ENCODE measurements at places on chromosomes 3 and 15.

GRCh38 chr3:47578691-47579632 lies at the start of gene CSPG5:
CSPG5 (minus strand) TSS chr3:47578865; CDS start chr3:47578693, 172 bp downstream.
- DNase-seq = peak; percentile 2

- no peak for DNase-seq
Observed at GRCh38 chr3:73669260-73669659, 44.5 kb upstream of the PDZRN3 start.

DNA sequence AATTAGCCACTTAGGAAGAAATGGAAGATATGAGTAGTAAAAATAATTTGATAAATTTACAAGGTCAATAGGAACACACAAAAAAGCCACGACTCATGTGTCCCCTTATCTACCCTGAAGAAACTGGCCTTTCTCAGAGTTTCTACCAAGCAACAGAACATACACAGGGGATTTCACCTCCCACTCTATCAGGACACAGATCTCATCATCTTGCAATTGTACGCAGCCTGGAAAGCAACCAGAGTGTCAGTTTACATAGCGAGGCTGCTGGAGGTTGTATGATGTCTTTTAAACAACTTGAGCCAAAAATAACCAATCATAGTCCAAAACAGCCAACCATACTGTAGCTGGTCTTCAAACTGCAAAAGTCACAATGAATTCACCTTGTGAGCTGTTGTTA lies 19.7 kb upstream of the LMOD3 start:
- DNase-seq = no peak

GRCh38 chr3:87250009-87250408 lies 22.9 kb downstream of the CHMP2B start:
- no peak for DNase-seq

DNA sequence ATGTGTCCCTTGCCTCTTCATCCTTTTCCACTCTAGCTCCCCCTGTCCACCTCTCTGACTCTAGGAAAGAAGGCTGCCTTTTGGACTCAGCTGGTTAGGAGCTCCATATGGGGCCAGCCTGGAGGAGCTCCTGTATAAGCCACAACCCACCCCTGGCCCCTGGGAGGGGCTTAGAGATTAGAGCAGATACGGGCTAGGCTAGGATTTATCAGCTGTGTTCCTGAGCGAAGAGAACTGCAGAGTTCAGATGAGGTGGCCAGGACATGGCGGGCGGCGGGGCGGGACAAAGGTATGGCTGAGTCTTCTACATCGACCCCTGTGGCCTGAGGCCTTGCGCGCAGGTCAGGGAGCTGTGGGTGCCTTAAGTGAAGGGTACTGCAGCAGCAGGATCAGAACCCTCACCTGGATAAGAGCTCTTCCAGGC lies 7.9 kb downstream of the NBEAL2 start:
- DNase-seq = no peak

DNA sequence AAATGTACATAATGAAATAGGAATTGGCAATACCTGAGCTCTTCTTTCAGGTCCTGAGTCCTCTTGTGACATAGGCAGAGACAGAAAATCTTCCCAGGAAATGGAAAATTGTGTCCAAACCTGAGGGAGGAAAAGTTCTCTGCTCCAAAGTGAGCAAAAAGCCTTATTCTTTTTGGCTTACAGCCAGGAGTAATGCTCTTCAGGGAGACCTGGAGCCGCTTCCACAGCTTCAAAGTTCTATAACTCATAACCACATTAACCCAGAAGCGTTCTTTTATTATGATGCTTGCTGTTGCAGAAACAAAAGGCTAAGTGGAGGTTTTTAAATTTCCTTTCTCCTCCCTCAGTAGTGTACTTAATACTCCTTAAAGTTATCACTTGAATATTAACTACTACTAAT lies 633 bp downstream of the IGSF10 start:
- no peak for DNase-seq

- no peak for DNase-seq
Observed at GRCh38 chr3:111352585-111352984, 189.4 kb upstream of the CD96 start.

DNA sequence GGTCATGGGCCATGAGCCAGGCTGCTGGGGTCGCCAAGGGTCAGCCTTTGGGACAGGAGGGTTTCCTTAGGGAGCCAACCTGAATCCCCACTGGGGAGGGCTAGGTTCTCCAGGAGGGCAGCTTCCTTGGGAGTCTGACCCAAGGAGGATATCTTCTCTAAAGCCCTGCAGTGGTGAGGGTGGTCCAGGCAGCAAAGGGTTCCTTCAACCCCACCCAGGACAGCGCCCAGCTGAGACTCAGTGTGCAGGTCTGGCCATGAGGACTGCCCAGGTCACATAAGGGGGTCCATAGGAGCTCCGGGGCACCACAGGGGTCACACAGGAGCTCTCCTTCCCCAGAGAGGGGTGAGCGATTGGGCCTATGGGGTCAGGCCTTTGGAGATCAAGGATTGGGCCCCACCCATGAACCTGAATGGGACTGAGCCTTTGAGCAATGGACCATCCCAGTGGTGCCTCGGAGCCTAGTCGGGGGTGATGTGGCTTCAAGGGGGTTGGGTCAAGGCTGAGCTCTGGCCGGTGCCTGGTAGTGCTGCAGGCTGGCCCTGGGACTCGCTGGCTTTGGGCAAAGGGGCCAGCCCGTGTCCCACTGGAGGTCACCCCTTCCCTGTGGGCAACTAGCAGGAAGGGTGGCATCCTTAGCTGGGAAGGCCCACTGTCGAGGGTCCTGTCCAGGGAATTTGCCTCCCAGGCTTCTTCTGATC lies 216.5 kb downstream of the SNRPN start:
- no peak for DNase-seq

DNA sequence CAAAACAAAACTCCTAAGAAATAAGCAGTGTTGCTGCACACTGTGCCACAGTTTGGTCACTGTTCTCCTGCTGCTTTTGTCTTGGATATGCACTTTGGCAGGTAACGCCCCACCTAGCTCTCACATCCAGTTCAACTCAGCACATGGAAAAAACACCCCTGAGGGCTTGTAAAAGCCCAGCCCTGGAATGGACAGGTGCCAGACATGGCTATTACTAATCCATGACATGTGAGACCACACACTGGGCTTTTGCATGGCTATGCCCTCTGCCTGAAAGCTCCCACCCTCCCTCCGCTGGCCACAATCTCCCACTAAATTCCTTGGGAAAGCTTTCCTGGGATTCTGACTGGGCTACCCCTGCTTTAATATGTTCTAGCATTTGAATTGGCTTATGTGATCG lies 24.7 kb upstream of the ZBED2 start:
- no peak for DNase-seq

DNA sequence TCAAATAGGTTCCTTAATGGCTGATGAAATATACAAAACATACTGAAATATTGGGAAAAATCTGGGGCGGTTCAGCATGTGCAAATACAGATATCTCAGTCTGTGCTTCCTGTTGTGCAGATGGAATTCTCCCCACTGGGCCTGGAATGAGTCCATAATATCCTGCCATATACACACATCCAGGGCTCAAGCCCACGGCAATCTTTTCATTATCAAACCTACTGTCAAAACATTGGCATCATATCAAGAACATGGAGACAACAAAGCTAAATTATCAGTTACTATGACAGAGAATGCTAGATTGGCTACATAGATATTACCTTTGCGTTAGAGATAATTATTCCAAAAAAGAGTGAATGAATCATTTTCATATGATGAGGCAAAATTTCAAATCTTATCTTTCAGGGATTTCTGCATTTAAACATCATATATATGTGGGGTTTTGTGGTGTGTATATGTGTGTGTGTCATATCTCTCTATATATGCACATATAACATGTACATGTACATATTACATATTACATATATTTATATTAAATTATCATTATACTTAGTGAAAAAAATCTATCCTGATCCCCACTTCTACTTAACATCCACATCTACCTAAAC lies 713.3 kb downstream of the GBE1 start:
- no peak for DNase-seq

GRCh38 chr3:183653209-183654064 lies 18.0 kb downstream of the KLHL24 start:
- no peak for DNase-seq

DNA sequence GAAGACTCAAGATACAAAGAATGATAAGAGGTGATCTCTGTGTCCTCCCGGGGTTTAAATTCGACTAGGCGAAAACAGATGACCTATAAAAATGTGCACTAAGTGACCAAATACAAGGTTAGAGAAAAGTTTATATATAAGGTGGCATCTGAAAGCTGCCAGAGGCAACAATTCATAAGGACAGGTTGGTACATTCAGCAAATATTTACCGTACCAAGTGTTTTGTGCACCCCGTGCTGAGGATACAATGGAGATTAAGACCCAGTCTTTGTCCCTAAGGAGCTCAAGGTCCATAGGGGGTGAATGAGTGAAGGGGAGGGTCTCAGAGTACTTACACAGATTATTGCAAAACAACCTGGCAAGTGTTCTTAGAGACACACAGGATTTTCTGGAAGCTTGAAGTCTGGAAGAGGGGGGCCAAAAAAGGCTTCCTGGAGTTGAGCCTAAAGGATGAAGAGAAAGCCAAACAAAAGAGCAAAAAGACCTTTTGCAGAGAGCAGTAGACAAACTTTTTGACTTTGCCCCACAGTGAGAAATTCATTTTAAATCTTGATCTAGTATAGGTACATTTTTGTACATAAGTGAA lies 71.4 kb upstream of the LRIG1 start:
- no peak for DNase-seq

Measured in activated CD4-positive, CD25-positive, alpha-beta regulatory T cell (primary cell).